ENCODE measurements at places on chromosomes 4 and X.

DNA sequence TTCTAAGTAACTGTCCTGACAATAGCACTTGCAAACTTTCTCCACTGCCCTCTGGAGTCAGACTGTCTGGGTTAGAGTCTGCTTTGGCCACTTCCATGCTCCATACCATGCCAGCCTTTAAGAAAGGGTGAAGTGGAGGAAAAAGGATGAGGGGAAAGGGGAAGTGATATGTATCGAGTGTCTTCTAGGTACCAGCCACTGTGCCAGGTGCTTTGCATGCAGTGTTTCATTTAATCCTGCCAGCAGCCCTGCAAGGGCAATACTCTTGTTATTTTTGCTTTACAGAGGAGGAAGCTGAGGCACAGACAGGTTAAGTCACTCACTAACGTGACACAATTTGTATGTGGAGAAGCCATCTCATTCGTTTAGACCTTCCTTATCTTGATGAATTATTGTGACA, 55.6 kb downstream of the RTL9 start:
- DNase-seq = no peak

DNA sequence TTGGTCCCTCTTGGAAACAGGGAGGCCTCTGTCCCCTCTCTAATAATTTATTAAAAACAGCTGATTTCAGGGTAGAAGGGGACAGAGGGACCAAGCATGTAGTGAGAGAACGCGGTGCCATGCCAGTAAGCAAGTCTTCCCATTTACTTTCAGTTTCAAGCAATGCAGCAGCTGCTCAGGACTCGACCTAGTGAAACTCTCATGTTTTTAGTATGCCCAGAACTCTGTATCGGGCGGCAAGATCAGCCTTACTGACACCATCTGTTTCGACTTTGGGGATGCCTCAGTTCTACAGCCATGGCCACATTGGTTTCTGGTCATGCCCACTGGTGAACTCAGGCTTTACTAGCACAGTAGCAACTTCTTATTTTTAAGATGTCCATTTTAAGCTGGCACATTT, 40.6 kb downstream of the ZNF81 start:
- no peak for DNase-seq

DNA sequence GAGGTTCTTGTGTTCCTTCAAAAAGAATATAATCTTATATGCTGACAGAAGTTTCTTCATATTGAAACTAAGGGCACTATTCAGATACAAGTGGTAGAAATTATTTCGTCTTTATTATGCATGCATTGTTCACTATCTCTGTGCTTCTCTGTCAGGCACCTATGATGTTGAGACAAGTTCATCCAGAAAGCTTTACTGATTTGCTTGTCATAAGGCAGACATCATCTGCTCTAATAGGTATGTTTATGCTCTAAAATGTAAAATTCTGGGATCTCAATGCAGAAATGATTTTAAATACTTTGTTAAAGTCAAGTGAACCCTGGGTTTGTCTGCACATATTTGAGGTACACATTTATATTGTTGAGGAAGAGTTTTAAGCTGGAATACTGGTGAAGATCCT, 3.6 kb downstream of the UGT2B11 start:
- DNase-seq = no peak

DNA sequence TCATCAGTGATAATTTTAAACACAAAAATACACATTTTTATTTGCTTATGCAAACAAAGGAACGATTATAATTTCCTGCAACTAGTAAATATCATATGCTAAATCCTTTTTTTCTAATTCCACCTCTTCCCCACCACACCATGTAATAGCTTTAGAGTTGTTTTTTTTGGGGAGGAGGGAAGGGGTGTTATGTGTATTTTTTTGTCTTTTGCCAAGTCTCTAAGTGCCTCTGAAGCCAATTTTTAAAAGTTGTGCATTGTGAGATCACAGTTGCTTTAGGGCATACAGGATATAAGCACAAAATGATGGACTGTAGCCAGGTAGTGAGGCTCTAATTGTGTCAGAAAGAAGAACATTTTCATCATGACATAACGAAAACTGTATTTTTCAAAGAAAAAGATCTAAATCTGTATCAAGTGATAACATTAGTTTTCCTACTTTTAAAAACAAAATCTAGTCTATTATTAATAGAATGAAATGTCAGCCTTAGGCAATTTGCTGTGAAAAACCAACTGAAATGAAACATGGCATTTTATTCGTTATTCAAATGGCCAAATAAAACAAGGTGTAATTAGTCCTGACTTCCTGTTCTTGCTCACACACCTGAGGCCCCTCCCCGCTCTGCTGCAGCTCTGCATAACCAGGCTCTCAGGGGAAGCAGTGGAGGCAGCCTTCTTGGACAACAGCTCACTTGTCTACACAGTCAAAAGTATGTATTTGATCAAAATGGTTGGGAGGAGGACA, 157.4 kb downstream of the PALLD start:
- DNase-seq = no peak

DNA sequence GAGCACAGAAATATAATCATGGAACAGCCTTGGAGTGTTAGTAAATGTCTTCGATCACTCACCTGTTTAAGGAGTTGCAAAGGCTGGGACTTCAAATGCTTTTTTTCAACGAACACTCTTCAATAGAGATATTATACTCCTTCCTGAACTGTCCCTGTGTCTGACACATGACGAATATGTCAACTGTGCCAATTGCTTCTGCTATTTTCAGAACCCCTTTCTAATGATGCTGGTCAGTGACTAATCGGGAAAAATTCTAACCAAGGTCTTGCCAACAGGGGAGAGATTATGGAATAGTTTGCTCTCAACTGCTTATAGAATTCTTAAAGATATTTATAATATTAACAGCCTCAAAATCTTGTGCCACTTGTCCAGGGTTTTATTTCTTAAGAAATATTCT, 8.5 kb upstream of the KLHL34 start:
- no peak for DNase-seq

DNA sequence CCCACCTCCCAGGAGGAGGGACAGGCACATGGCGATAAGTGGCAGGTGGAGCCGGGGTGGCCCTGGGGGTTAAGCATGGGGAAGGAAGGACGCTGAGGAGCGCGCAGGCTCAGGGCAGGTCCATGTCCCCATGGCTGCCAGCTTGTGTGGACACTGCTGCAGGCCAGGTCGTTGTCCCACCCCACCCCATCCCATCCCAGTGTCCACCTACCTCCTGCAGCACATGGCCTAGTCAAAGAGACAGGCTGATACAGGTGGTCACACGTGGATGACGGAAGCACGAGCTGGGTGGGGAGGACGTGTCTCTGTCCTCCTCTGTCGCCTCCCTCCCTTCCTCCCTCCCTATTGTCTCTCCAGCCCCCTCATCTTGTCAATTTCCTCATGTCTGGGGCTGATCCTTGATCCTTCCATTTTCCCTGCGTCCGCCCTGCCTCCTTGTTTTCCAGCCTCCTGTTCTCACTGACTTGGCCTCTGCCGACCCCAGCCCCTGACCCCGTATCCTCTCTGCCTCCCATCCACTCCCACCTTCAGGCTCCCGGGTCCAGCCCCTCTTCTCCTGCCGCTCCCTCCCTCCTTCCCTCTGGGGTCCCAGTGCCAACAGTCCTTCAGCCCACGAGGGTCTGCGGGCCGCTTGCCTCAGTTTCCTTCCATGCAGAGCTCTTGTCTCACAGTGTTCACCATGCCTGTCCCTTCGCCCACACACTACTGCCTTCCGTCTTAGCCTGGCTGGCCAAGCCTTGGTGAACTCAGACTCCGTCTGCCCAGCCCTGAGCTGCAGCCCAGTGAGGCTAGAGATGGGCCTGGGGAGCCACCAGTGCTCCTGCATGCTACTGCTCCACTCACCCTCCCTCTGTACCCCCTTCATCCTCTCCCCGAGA, 15.5 kb upstream of the ADD1 start:
- no peak for DNase-seq

DNA sequence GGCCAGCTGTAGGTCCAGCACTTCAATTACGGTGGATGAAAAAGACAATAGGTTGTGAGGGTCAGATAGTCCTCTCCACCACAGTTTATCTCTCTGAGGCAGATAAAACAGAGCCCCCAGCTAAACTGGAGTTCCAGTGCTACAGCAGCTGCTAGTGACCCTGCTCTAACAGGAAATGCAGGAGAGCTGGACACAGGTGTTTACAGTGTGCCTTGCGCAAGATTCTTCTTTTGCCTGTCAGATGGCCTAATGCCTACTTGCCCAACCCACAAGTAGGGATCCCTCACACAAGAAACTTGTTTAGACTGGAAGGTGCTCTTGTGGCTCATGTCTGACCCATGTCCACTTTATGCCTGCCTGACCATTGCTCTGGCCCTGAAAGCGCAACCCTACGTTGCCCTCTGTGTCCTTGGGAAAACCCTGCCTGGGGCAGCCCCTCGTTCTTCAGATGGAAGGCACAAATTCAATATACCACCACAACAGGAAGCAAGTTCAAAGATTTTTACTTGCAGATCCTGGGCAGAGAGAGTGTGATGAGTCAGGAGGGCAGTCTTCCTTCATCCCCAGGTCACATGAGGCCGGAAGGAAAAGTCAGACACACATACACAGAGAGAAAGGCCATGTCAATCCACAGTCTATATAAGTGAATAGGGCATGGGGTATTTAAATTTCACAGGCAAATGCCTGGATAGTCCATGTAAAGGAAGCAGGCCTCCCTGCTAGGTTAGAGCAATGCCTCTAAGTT, 105.1 kb upstream of the ADGRL3 start:
- DNase-seq = no peak

DNA sequence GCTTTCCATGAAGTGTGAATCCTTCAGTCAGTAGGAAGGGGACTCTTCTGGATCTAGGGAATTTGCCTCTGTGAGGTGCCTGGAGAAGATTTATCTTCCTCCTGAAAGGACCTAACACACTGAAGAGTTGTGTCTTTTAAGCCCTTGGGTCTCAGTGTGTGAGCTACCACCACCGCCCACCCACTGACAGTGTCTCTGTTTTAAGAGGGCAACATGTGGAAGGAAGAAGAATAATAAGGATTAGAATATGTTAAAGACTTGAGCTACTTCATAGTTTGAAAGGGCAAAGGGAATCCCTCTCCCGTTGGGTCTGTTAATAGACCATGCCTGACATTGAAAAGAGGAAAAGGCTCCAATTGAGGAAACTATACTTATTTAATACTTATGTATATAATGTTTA, 64.3 kb upstream of the TLR2 start:
- no peak for DNase-seq

DNA sequence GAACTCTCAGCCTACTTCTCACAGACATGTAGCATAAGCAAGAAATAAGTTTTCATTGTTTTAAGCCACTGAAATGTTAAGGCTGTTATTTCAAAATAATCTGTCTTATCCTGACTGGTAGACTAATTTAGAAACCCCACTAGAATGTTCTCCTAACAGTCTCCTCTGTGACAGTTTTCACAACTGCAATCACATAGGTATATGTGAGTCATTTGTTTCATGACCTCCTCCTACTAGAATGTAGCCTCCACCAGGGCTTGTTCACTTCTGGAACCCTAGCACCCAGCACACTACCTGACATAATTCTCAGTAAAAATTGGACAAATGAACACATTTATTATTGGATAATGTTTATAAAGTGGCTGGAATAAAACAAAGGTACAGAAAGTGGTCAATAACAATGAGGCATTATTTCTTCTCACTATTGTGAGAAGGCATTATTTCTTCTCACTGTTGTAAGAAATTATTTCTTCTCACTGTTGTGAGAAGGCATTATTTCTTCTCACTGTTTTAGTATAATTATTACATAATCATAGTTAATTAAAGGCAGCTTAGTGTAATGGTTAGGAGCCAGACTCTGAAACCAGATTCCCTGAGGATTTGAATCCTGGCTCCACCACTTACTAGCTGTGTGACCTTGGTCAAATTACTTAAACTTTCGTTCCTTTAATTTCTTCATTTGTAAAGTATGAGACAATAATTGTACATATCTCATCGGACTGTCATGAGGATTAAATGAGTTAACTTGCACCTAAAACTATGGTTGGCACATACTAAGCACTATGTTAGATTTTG, 251.5 kb downstream of the RASL11B start:
- DNase-seq = no peak

- peak; percentile 25 for DNase-seq
Observed at GRCh38 chr4:20643631-20644030, 56.6 kb upstream of the PACRGL start.

- peak; percentile 17 for DNase-seq
Observed at GRCh38 chrX:35726176-35726575, 72.0 kb upstream of the MAGEB16 start.

DNA sequence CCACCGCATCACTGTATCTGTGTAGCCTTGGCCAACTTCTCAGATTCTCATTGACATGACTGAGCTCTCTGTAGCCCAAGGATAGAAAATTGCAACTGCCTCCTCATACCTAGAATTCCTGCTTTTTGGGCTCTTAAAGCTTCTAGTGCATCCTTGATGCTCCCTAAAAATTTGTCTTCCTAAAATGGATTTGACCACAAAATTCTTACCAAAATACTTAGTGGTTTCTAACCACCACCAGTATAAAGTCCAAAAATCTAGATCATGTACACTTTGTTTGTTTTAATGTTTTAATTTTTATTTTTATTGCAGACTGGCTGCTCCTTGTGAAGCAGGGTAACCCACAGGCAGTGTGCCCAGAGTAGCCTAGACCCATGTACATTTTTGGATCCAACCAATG, 75.5 kb downstream of the TBC1D9 start:
- DNase-seq = no peak

- peak; percentile 23 for DNase-seq
Observed at GRCh38 chrX:68114573-68115129, 318.6 kb downstream of the OPHN1 start.

DNA sequence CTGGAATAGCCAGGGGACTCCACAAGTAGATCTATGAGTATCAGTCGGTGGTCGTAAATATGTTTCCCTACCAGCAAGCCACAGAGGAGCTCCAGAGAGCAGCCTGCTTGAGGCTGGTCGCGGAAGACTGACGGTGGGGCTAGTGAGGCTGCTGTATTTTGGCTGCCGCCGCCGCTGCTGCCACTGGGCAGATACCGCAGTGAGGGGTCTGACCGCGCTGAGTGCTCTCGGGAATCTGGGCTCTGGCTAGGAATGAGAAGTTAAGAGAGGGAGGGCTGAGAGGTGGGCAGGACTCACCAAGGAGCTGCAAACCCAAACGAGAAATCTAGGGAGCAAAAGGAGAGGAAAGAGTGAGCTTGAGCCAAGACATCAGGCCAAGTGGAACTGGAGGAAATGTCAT, at the start of gene EXOC1L:
Gene EXOC1L (plus strand): TSS at position 157 of the 400 bp plus-strand sequence. CDS start 237 bp downstream, at position 394.
- DNase-seq = peak; percentile 1

GRCh38 chr4:48356355-48356754, 15.0 kb downstream of the SLAIN2 start:
- no peak for DNase-seq

DNA sequence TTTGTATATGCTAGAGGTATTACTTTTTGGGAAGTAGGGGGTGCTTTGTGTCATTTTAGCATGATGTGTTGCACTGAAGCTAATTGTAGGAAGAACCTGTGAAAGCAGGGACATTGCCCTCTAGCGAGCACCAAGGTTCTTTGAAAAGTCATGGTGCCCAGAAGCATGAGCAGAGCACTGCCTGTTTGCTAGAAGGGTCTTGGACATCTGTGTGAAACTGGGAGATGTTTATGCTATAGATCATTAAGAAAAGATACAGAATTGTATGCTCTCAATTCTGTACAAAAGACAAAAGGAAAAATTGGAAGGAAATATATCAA, 14.7 kb downstream of the GRPR start:
- DNase-seq = no peak

DNA sequence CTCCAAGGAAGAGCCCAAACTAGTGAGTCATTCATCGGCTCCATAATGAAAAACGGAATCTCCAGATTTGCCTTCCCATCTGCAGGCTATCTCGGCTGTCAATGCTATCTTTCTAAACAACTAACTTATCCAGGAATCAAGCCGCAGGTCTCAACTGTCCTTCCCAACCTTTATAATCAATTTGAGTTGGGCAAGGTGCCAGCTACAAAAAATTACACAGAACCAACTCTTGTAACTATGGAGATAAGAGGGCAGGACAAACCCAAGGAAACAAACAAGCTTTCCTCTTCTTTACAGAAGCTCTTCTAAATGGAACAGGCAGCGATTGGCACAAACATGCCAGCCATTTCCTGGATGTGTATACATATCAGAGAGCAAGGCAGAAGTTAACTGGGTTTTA, 61.2 kb upstream of the RAI2 start:
- DNase-seq = no peak
